CD4-positive, alpha-beta T cell treated with Interferon gamma for 1 hour (primary cell): ENCODE measurements at places on chromosomes 12 and 14.

DNA sequence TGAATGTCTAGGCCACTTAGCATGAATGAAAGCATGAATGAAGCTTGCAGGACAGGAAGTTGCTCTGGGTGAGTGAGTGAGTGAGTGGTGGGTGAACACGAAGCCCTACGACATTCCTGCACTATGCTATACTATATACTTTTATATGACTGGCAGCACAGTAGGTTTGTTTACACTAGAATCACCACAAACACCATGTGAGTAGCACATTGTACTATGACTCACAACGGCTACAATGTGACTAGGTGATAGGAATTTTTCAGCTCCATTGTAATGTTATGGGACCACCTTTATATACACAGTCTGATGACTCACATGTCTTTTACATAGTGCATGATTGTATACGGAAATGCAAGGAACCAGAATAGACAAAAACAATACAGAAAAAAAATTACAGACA is 1480.2 kb downstream of the AACS start:
- DNase-seq, result no peak

- no peak for DNase-seq
These were observed 49.3 kb downstream of the PKP2 start for GRCh38 chr12:32847287-32847686.

DNA sequence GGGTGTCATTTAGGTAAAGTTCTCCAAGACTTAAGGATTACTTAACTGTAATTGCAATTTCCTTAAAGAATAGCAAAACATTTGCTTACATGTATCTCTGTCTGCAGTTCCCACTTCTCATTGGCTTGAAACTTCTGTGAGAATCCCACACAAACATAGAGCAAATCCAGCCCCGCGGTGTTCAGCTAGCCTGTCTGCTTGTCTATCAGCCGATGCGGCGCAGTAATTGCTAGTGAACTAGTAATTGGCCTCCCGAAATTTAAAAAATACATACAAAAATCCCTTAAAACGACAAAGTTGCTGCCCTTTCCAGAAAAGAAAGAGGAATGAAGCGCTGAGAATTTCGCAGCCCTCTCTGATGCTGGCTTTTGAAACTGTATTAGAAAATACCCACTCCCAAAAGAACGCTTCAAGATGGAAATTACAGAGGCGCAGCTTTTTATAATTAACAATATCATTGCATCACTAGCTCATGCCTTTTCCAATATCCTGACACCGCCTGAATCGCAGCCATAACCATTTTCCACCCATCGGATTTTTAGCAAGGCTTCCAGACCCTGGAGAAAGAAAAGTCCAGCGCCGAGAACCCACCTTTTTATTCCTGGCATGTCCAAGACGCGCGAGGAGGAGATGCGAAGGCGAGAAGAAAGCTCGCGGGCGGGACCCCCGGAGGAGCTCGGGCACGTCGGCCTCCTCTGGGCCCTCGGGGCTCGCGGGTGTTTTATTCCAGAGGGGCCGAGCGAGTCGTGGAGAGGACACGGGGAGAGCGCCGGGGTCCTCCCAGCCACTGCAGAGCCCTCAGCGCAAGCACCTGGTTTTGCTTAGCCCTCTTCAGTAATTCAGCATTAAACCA is 646 bp downstream of the FBLN5 start:
- DNase-seq, result no peak

DNA sequence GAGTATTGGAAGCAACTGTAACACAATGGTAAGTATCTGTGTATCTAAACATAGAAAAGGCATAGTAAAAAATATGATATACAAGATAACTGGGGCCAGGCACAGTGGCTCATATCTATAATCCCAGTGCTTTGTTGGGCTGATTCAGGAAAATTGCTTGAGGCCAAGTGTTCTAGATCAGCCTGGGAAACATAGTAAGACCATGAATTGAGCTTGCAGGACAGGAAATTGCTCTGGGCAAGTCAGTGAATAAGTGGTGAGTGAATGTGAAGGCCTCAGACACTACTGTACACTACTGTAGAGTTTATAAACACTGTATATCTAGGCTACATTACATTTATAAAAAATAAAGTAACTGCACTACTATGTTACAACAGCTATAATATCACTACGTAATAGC is 75.2 kb downstream of the GPR135 start:
- no peak for DNase-seq

DNA sequence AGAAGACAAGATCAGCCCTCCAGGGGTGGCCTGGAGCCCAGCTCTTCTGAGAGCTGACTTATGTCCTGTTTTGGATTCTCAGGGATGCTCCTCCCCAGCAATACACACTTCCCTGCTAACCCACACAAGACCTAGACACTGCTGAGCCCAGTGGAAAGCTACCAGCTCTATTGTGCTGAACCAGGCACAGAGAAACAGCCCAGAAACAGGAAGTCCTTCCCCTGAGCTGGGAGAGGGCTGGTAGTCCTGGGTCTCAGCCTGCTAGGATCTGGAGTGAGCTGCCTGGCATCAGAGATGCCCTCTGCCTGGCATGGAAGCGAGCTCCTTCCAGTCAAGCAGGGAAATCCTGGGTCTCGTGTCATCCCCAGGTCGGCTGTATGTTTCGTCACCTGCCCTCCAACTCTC is 1.2 kb upstream of the LAG3 start:
- DNase-seq, result no peak

DNA sequence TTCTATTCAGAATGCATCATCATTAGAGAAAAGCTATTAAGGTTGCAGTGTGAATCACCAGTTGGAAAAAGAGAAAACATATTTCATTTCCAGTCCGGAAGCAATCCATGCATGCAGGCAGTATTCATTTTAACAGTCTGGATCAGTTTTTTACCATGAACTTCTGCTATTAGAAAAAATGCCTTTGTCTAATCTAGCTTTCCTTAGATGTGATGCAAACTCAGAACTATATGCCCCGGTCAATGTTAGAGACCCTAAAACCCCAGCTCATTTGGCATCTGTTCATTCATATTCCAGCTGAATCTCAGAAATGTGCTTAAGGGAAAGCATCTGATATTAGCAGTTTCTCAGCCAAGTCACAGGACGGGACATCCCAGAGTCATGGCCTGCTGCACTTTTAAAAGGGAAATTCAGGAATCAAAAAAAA is 8.5 kb downstream of the IRAK3 start:
- DNase-seq, result no peak

GRCh38 chr14:49677643-49678042 is 10.4 kb downstream of the POLE2 start:
- DNase-seq, result no peak

GRCh38 chr14:69318241-69318640 is 58.3 kb downstream of the GALNT16 start:
- no peak for DNase-seq

GRCh38 chr12:6407236-6407954 is 23.4 kb downstream of the LTBR start:
- DNase-seq, result no peak

DNA sequence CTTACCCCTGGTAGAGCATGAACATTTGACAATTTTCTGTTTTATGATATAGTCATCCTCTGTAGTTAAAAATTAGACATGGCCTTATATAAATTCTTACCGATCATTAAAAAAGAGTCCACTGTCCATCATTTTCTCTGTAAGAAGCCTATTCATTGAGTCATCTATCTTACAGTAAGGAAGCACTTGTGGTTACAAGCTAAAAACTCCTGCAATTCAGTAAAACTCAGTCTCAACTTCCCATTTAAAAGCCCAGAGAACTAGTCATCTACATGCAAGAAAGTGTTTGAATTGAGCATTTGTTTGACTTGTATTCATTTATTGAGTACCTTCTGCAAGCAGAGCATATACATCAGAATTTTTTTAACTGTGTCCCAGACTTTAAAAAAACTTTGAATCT is 63.3 kb downstream of the GTF2A1 start:
- no peak for DNase-seq

- no peak for DNase-seq
These were observed 297.2 kb downstream of the ITPR2 start for GRCh38 chr12:26535826-26536225.
